ENCODE measurements at places on chromosomes 3 and 15.
A peak's percentile ranks its signal among the peaks of the same experiment; 100 is the strongest.

- DNase-seq = no peak
These were observed 80.3 kb downstream of the CPN2 start for GRCh38 chr3:194270627-194271459.

DNA sequence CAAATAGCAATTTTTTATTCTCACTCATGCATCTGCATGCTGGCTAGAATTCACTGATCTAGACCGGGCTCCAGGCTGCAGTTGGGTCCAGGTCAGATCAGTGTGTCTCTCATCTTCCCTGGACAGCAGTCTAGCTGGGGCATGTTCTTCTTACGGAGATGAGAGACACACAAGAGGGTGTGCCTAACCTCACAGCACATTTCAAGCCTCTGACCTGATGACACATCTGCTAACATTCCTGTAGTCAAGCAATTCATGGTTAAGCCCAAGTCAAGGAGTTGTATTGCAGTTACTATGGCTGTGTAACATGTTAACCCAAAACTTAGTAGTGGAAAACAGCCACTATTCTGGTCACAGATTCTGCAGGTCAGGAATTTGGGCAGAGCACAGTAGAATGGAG lies 13.1 kb downstream of the BSN start:
- DNase-seq = no peak

GRCh38 chr15:100879061-100879463 lies 569 bp upstream of the ALDH1A3 start:
- DNase-seq = no peak

DNA sequence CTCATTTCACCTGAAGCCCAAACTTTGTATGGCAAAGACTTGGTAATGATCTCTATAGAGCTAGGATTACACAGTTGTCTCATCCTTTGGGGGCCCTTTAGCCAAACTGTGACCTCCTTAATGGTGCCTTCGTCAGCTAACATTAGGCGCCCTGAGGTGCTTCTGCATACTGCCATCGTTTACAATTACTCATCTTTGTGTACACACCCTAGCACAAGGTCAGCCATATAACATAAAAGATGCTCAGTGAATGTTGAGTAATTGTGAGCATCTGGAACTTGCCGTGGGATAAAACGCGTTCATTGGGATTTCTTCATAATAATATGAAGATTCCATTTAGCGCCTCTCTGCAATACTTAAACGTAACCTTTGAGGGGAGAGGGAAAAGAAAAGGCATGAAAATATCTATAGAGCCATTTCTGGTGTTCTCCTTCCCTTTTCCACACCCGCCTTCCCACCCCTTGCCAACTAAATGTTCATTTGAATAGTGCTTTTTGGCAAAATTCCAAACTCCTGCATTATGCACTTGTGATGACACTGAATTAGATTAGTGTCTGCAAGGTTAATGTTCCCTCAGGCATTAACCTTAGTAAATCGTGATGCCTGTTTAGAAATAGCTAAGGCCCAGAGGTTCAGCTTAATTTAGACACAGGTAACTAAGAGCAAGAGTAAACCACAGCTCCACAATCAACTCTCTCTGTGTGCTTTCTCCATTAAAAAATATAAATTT lies 990 bp upstream of the ZNF148 start:
- peak; percentile 37 for DNase-seq

- DNase-seq = no peak
These were observed 81.5 kb upstream of the ATP11B start for GRCh38 chr3:182711853-182712252.

All from NCI-H1417 (cell line).